ENCODE measurements at places on chromosomes 16 and 17.

DNA sequence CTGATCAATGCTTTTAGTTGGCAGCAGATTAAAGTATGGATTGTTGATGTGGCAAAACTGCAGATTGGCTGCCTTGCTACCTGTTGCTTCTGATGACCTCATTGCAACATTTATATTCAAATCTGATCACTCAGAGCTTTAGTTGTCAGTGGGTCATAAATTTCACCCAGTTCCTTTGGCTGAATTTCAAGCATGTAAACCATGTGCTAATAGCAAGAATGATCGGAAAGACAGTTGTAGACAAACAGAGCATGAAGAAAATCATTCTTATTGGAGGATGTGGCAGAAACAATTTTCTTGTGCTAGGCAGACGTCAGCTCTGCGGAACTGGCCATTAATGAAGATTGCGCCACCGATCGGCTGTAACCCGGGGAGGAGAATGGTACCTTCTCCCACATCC is 346.6 kb upstream of the EEF2KMT start:
- no peak for DNase-seq

GRCh38 chr17:43967251-43967875 is 13.6 kb upstream of the PYY start:
- no peak for DNase-seq

- DNase-seq, result no peak
These were observed 434.7 kb upstream of the RBFOX1 start for GRCh38 chr16:6897876-6898485.

GRCh38 chr17:28357901-28358197 is 522 bp upstream of the POLDIP2 start:
- DNase-seq, result no peak

DNA sequence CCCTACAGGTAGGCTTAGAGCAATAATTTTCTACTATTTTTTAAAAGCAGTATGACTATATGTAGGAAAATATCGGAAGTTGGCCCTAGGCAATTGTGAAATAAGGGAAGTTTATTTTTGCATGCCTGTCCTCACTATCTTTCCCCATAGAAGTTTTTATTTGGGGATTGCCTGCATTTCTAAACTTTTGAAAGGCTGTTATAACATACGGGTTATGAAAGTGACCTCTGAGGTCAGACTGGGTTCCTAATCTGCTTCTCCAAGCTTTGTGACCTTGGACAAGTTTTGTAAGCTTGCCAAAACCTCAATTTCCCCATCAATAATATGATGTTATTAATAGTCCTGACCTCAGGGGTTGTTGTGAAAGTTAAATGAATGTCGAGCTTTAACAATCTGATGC is 67.1 kb downstream of the ARHGAP44 start:
- no peak for DNase-seq

Data from HFF-Myc (cell line).